ENCODE measurements at places on chromosomes 4 and X.

DNA sequence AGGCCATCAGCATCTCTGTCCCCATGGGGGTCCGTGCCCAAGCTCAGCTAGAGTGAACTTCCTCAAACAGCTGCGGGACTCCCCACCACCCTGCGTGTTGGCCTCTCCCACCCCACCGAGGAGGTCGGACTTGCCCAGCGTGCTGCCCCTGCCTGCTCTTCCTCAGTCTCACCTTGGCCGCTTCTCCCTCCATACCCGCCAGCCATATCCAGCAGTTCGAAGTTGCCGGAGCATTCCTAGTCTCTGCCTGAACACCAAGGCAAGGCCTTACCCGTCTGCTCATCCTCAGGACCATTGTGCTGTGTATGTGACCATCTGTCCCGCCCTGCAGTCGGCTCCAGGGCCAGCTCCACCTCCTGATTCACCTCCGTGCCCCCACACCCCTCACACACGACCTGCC is 84.5 kb downstream of the WFS1 start:
- no peak for DNase-seq

- DNase-seq, result no peak
Observed at GRCh38 chrX:102339312-102340298, 92.6 kb downstream of the NXF2 start.

DNA sequence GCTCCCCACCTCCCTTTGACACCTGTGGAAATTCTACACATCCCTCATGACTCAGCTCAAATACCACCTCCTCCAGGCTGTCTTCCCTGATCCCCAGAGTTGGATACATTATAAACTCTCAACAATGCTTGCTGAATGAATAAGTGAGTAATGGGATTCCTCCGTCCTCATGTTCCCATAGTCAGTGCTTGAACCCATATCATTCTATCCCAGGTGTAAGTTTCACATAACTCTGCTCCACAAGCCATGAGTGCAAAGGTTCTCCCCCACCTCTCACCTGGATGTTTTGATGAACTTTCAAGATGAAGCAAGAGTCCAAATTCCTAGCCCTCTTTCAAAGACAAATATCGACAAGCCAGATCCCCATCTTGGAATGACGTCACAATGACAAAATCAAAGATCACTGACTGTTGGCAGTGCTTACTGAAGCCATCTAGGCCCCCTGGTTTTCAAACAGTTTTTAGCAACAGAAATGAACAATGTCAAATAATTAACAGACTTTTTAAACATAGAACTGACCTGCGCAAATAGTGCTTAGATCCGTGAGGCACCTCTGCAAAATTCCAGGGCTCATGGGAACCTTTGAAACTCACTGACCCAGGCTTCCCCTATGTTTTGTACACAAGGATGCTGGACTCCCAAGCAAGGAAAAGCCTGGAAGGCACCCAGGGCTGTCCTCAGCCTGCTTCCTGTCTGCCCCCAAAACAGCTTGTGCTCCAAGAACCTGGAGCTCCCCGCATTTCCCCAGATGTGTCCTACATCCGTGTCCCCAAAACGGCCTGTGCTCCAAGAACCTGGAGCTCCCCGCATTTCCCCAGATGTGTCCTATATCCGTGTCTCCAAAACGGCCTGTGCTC is 4.0 kb downstream of the SLC2A9 start:
- no peak for DNase-seq

GRCh38 chr4:117550085-117550484 is 464.7 kb upstream of the TRAM1L1 start:
- no peak for DNase-seq

- DNase-seq, result no peak
Observed at GRCh38 chrX:54430519-54430918, 9.7 kb upstream of the TSR2 start.

- DNase-seq, result no peak
Observed at GRCh38 chr4:44160776-44161367, 287.7 kb downstream of the KCTD8 start.

- DNase-seq, result no peak
Observed at GRCh38 chr4:25001509-25001908, 29.2 kb downstream of the LGI2 start.

- no peak for DNase-seq
Observed at GRCh38 chrX:9211269-9211668, 177.3 kb upstream of the FAM9B start.

- DNase-seq, result no peak
Observed at GRCh38 chr4:28490669-28491068, 1630.0 kb downstream of the STIM2 start.

GRCh38 chr4:92885632-92886031 is 581.9 kb downstream of the GRID2 start:
- no peak for DNase-seq

GRCh38 chr4:174516345-174516744 is 5.9 kb downstream of the HPGD start:
- no peak for DNase-seq

All from effector CD8-positive, alpha-beta T cell (primary cell).